AG09309 (cell line): ENCODE measurements at places on chromosomes 3 and 15.
A peak's percentile ranks its signal among the peaks of the same experiment; 100 is the strongest.

DNA sequence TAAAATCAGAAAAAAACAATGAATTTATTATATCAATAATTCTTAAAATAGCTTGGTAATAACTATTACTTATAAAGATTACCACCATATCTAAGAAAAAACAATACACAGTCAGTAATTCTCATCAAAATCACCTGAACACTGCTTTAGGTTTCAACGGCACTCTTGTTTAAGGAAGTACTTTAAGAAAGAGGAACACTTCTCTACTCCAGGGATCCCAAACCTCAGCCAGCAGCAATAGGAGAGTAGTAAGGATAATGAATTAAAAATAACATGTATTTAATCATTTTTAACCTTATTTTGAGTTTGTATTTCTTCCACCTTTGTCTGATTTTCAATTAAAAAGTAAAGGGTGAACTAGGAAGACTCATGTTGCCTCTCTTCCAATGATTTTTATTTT lies 494.0 kb upstream of the NR2F2 start:
- DNase-seq, result no peak

DNA sequence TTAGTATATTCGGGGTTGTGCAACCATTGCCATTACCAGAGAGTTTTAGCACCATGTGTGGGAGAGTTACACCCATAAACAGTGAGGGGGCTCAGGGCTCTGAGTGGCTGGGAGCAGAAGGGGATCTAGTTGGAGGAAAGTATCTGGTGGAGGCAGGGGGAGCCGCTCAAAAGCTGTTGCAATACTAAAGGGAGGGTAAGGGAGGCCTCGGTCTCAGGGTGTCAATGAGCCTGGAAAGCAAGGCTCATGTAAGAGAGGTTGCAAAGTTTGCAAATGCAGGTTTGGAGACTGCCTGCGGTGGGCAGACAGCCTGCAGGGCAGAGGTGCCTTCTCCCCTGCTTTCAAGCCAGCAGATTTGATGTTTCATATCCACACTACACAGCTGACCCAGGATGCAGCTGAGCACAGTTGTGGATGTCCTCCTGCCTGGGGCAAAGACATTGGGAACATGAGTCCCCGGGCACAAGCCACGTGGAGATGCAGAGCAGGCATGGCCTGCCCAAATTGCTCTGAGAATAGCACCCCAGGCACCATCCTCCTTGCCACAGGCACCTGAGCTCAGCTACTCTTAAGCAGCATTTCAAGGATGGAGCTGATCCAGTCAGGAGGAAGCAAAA lies 181.4 kb downstream of the TLE3 start:
- no peak for DNase-seq

- no peak for DNase-seq
Measured at GRCh38 chr15:86494475-86494874, 414.8 kb downstream of the AGBL1 start.

DNA sequence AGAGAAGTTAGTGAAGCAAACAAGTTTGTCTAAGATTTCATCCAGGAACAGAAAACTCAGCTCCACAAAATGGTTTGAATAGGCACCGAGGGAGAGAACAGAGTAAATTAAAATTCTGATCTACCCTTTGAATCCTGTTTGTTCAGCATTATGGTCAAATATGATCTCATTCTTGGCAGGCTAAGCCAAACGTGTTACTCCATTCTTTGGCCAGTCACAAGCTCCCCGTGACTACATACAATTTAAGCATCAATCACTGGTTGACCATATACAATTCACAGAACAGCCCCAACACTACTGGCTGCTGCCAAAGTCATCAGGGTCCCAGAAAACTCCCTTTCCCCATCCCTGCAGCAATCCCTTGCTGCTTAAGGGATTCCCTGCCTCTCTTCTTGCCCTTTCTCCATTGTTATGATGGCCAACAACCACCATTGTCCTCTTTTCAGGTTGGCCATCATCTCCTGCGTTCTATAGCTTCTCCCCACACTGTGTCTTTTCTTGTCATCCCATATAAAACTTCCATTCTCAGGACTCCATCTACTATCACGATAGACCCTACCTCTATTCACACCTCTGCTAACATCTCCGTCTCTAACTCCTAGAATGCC lies 46.3 kb downstream of the GOLIM4 start:
- no peak for DNase-seq

GRCh38 chr3:53224026-53224425 lies 31.8 kb downstream of the TKT start:
- no peak for DNase-seq

- no peak for DNase-seq
Measured at GRCh38 chr3:37257581-37257980, 83.2 kb upstream of the LRRFIP2 start.

- DNase-seq, result no peak
Measured at GRCh38 chr3:24522146-24522579, 27.5 kb upstream of the THRB start.

DNA sequence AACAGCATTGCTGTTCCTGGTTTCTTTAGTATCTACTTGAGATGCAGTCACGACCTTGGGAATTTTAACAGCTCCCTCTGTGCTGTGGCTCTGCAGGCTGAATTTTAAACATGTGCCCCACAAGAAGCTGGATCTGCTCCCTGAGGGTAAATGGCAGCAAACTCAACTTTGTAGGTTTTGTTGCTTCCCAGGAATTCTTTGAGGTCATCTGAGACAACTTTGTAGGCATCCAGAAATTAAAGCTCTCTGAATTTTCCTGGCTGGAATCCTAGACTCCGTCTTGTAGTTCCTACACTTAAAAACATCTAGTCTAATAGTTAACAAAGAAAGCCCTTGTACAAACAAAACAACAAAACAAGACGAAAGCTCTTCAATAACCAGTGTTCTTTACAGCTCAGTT lies 366.3 kb downstream of the FEZF2 start:
- DNase-seq, result peak; percentile 21

DNA sequence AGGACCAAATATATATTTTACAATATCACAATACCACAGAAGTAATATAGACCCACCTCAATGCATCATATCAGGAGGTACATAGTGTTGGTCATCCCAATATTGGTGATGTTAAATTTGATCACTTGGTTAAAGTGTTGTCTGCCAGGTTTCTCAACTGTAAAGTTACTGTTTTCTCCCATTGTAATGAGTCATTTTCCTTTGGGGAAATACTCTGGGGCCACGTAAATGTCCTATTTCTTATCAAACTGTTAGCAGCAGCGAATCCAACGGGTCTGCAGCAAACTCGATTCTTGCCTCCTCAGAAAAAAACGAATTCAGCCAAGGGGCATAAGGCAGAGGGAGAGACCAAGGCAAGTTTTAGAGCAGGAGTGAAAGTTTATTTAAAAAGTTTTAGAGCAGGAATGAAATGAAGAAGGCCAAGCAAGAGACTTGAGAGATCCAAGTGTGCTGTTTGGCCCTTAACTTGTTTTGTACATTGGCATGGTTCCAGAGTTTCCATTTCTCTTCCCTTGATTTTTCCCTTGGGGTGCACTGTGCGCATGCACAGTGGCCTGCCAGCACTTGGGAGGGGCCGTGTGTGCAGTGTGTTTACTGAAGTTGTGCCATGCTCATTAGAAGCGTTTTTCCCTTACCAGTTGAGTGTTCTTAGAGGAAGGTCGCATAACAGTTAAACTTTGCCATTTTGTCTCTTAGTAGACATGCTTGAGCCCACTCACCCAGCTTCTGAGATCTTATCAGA lies 512.5 kb downstream of the AGBL1 start:
- DNase-seq, result no peak

GRCh38 chr15:65839354-65839901 lies 29.9 kb upstream of the RAB11A start:
- DNase-seq, result no peak
